ENCODE measurements at places on chromosomes 7 and 10.

GRCh38 chr7:159310457-159311171, 165.9 kb upstream of the VIPR2 start:
- DNase-seq, result no peak

- no peak for DNase-seq
These were observed 11.3 kb upstream of the GNA12 start for GRCh38 chr7:2855386-2855785.

DNA sequence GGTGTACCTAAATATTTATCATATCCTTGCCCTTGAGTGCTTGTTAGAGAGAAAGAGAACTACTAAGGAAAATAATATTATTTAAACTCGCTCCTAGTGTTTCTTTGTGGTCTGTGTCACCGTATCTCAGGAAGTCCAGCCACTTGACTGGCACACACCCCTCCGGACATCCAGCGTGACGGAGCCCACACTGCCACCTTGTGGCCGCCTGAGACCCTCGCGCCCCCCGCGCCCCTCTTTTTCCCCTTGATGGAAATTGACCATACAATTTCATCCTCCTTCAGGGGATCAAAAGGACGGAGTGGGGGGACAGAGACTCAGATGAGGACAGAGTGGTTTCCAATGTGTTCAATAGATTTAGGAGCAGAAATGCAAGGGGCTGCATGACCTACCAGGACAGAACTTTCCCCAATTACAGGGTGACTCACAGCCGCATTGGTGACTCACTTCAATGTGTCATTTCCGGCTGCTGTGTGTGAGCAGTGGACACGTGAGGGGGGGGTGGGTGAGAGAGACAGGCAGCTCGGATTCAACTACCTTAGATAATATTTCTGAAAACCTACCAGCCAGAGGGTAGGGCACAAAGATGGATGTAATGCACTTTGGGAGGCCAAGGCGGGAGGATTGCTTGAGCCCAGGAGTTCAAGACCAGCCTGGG, 11.4 kb downstream of the SERPINE1 start:
- no peak for DNase-seq

- DNase-seq, result no peak
These were observed 13.9 kb downstream of the KLHDC10 start for GRCh38 chr7:130084037-130084875.

GRCh38 chr10:73932620-73933112, 21.7 kb downstream of the PLAU start:
- DNase-seq, result no peak

DNA sequence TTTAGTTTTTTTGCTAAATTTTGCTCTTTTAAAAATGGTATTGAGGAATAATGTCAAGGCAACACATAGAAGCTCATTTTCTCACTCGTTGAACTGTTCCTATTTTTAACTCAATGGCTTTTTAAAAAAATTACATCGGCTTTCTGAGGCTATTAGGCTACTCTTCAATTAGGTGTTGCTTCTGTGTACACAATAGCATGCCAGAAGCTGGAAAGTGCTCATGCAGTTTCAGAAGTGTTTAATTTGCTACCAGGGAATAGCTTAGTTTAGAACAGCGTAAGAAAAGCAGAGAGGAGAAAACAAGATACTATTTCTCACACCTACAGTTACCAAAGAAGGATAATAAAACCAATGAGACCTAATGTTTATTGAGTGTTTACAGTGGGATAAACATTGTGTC, 157.4 kb downstream of the NXPH1 start:
- DNase-seq, result no peak

- DNase-seq, result no peak
These were observed 170.1 kb downstream of the PKD1L1 start for GRCh38 chr7:47778153-47778661.

DNA sequence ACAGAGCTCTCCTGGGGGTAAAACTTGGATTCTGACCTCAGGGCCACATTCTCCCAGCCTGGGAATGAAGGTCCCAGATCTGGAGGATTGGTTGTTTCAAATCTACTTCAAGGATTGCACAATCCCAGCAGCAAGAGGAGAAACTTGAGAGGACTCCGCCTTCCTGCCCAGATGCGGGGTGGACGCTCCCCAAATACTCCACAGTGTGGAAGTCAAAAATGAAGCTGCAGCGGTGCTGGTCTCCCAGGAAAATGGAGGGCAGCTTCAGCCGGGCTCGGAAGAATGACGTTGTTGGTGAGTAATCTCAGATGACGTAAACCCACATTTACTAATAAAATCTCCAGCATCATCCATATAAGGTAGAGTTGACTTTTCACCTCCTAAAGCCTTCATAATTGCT, 31.5 kb upstream of the PPP2R2D start:
- no peak for DNase-seq

DNA sequence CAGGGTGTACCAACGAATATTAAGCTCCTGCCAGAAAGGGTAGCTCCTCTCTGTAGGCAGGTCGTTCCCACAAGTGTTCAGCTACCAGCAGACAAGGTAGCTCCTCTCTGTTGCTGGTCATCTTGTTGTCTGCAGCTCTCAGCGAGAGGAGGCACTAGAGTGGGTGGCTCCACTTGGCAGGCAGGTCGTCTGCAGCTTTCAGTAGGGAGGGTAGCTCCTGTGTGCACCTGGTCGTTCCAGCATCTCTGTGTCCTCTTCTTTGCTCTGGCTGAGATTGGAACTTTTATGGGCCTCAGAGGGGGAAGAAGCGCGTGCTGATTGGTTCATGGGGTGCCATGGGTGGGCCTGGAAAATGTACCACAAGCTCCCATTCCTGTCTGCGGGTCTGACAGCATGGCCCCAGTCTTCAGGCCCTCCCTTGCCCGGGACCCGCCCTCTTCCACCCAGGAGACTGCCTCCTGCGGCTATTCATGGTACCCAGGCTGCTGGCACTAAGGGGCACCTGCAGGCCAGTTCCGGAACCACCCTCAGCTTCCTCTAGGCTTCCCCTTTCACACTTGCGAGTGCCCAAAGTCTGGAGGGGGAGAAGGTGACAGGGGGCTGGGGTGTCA, 63.9 kb upstream of the CACNA2D1 start:
- no peak for DNase-seq

- no peak for DNase-seq
These were observed 162.6 kb downstream of the CELF2 start for GRCh38 chr10:11180228-11180627.

- DNase-seq, result no peak
These were observed 41.5 kb downstream of the TPST1 start for GRCh38 chr7:66246554-66247171.

DNA sequence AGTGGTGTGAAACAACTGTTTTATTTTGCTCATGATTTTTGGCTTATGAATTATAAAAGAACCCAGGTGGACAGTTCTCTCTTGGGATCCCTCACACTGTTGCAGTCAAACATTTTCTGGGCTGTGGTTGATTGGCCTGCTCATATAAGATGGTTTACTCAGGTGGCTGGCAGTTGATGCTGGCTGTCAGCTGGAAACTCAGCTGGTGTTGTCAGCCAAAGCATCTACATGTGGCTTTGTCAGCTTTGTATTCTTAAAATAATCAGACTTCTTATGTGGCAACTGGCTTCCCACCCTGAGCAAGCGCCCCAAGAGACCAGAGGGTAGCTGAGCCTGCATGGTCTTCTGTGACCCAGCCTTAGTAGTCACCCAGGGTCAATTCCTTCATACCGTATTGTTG, 534.7 kb downstream of the NRG3 start:
- DNase-seq, result no peak

DNA sequence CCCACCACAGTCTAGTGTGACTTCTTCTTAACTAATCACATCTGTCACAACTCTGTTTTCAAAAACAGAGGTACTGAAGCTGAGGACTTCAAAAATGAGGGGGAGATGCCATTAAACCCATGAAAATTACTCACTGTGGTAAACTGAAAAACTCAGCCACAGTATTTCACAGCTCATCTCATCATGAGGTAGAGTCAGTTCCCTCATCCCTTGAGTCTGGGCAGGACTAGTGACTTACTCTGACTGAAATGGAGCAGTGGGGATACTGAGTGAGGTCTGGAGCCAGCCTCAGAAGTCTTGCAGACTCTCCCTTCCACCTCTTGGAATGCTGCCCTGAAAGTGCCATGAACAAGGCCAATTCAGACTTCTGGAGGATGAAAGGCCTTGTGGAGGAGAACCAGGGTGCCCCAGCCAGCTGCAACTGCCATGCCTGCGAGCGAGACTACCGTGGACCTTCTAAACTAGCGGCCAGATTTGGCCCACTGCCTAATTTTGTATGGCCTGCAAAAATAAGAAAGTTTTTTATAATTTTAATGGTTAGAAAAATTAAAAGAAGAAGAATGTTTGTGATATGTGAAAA, 24.7 kb upstream of the ANKRD1 start:
- DNase-seq, result no peak

- DNase-seq, result no peak
These were observed 46.7 kb upstream of the SPOCK2 start for GRCh38 chr10:72134785-72135767.

DNA sequence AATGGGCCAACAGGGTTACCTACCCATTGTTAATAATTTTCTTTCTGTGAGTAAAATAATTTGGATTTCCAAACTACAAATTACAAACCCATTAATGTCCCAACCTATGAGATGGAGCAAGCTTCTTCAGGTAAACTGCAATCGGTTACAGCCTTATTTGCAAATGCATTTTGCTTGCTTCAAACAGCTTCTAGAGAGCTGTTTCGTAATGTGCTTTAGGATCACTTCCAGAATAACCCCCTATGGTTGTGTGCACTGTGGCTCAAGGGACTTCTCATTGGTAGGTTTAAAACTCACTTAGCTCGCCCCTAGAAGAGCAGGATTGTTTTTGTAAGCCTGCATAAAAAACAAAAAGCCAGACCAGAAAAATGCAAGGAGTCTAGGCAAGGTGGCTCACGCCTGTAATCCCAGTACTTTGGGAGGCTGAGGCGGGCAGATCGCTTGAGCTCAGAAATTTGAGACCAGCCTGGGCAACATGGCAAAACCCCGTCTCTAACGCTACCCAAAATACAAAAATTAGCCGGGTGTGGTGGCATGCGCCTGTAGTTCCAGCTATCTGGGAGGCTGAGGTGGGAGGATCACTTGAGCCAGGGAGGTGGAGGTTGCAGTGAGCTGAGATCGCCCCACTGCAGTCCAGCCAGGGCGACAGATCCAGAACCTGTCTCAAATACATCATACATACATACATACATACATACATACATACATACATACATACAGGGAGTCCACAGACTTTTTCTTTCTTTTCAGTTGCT, 3.3 kb upstream of the MAP3K8 start:
- no peak for DNase-seq

GRCh38 chr10:127122831-127123230, 73.6 kb downstream of the INSYN2A start:
- DNase-seq, result no peak

- no peak for DNase-seq
These were observed 7.0 kb upstream of the DYNC2I1 start for GRCh38 chr7:158849442-158849767.

DNA sequence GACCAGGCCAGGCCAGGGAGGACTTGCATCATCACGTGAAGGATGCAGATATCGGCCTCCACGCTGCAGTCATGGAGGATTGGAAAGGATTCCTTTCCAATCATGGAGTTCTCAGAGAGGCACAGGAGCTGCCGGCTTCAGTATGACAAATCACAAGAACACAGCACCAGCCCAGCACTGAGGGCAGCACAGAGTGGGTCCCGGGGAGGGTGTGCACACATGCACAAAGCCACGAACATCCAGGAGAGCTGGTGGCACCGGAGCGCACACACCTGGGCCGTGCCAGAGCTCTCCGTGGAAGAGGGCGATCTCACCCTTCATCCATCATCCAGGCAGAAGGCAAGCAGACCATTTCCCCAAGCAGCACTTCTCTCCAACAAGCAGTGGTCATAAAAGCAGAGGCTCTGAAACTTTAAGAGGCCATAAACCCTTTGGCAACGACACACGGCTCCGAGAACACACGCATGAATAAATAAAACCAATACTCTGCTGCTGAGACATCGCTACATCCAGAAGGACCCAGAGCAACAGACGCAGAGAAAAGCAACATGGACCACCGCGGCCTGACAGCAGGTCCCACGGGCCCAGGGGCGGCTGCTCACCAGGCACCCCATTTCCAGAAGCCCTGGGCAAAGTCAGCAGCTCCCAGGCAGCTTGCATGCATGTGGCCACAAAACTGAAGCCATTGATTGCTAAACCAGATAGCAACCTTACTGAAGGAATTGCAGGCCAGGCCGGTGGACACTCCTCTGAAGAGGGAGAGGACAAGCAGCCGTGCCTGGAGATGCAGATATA, 180.8 kb downstream of the USP6NL start:
- DNase-seq, result peak; percentile 68

Measured in DMS79 (cell line).